ENCODE measurements at places on chromosomes 5 and 9.

- no peak for DNase-seq
Observed at GRCh38 chr5:150862070-150862469, 15.7 kb downstream of the IRGM start.

- DNase-seq = no peak
Observed at GRCh38 chr5:77316871-77317661, 106.6 kb downstream of the PDE8B start.

DNA sequence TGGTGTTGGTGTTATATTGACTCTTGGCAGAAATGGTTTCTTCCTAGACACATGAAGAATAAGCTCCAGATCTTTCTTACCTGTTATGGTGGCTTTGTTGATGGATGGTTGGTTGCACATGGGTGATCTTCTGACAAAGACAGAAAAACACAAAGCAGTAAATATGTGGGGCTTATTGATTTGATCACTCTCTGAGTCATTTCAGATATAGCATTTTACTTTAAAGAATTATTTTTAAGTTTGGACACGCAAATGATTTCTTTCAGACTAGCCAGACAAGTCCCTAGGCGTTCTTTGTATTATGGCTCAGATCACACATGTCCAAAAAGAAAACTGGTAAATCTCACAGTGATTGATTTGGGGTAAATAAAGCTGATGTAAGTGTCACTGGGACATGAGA lies 597.6 kb downstream of the RAB3C start:
- no peak for DNase-seq

DNA sequence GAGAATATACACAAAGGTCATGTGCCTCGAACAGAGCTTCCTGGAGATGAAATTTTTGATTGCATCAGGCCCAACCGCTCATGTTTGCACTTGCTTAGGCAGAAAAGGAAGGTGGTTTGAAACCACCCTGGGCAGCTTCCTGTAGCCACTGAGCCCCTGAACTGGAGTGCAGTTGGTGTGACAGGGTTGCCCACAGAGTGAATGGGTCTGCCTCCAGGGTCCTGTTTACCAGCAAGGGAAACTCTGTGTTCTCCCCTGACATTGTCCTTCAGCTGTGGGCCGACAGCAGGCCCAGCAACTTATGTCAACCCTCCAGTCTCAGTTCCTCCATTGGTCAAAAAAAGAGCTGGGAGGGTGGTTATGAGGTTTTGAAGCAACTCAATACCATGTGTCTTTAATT lies 289.6 kb downstream of the KIF4B start:
- no peak for DNase-seq

- no peak for DNase-seq
Observed at GRCh38 chr9:112315331-112316257, 17.8 kb downstream of the PTBP3 start.

Data from stimulated activated CD4-positive, alpha-beta T cell treated with anti-CD3 and anti-CD28 coated beads, TNF-alpha, amount 100 ng/mL, for 1 hour (primary cell).